ENCODE measurements at places on chromosomes 7 and 10.

DNA sequence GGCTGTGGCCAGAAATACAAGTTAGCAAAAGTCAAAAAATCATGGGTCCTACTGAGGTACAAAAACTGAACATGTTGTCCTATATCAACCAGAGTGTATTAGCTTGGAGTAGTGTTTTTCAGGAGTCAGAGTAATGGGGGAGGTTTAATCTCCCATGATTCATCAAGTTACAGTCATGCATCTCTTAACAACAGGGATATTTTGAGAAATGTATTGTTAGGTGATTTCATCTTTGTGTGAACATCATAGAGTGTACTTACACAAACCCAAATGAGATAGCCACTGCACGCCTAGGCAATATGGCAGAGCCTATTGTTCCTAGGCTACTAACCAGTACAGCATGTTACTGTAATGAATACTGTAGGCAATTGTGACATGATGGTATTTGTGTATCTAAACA, 14.9 kb upstream of the TES start:
- DNase-seq = no peak

DNA sequence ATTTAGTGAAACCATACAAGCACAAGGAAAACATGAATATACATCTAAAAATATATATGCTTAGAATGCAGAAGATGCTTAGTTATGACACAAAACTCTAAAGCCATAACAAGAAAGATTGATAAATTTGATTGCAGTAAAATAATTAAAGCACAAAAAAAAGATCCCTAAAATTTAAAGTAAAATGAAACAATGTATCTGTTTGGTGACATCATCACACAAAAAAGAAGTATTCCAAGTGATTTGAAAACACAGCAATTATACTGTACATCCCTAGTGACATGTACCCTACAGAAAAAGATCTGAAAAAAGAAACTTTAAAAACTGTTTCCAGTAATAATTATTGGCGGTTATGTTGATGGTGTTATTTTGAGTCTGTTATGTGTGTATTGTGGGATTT, 37.7 kb downstream of the PHYHIPL start:
- no peak for DNase-seq

- peak; percentile 15 for DNase-seq
Observed at GRCh38 chr10:95755511-95756004, 405 bp upstream of the ENTPD1 start.

GRCh38 chr10:52742731-52743130, 29.9 kb downstream of the MBL2 start:
- no peak for DNase-seq

- DNase-seq = no peak
Observed at GRCh38 chr10:69437321-69438259, 13.7 kb upstream of the TSPAN15 start.

- no peak for DNase-seq
Observed at GRCh38 chr10:72616716-72617115, 9.2 kb downstream of the MICU1 start.

DNA sequence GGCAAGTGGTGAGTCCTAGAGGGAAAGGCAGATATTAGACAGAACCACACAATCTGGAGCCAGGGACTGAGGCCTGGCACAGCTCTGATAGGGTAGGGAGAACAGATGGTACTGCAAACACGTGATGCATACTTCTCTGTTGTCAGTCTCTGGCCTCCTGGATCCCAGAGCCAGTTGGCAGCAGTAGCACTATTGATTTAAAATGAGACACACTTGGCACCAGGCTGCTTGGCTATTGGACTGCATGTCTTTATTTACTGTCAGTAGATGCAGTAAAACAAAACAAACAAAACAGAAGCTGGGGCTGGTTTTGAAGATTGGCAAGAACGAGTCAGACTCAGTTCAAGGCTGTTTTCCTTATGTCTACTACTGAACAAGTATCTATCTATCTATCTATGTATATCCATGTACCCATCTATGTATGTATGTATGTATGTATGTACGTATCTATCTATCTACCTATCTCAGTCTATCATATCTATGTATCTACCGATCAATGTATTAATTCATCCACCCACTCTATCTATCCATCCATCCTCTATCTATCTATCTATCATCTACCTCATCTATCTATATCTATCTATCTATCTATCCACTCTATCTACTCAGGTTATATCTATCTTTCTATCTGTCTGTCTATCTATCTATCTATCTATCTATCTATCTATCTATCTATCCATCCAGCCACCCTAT, 23.4 kb upstream of the MGAM2 start:
- DNase-seq = no peak

DNA sequence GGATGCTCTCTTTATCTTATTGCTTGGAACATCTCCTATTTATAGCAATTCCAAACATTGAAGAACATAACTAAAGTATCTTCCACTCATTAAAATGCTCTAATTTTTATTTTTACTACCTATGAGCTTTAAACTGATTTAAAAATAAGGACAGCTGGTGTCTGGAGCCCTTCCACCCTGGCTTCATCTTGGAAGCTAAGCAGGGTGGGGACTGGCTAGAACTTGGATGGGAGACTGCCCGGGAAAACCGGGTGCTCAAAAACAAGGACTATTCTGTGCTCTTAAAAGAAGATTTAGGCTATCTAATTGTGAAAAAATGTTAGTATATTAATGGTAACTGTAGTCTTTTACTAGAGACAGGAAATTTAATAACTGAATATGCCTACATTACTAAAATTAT, 69.2 kb downstream of the ARMC3 start:
- peak; percentile 8 for DNase-seq

DNA sequence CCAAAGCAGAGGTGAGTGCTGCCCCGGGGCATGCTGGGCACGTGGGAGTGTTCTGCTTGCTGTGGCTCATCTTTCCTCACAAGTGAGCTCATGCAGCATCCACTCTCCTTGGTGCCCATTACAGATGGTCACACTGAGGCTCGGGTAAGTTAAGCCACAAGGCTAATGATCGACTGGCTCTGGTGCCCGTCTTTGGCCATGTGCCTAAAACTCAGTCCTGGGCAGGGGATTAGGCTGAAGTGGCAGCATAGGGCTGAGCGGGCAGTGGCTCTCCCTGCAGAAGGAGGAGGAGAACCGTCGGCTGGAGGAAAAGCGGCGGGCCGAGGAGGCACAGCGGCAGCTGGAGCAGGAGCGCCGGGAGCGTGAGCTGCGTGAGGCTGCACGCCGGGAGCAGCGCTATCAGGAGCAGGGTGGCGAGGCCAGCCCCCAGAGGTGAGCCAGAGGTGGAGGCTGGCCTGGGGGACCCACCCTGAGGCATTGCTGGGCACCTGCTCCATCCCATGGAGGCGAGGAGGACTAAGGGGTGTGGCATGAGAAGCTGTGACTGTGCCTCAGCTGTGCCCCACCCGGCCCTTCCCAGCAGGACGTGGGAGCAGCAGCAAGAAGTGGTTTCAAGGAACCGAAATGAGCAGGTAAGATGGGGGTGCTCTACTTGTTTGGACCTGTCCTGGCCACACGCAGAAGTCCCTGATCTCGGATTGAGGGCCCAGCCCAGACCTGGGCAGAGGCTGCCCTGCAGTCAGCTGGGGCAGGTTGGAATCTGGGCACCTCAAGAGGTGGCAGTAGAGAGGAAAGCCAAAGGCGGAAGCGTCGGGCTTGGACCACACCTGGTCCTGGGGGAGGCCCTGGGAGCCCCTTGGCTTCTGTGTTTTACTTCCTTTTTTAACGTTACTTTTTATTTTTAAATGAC, 7.3 kb downstream of the PGAM2 start:
- DNase-seq = no peak

DNA sequence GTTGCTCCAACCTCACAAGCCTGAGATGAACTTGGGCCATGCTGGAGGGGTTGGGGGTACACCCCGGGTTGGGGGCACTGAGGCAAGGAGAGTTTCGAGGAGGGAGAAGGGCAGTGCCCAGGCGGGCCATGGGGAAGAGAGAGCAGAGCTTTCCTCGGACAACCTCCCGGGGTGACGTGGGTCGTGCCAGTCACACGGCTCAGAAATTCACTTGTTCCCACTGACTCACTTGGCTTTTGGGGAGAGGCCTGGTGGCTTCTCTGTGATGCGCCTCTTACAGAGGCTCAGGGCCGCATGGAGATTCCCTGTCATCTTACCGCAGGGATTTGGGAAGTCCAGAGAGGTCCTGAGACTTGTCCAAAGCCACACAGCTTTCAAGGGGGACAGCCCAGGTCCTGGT, 2.9 kb downstream of the LAT2 start:
- no peak for DNase-seq

DNA sequence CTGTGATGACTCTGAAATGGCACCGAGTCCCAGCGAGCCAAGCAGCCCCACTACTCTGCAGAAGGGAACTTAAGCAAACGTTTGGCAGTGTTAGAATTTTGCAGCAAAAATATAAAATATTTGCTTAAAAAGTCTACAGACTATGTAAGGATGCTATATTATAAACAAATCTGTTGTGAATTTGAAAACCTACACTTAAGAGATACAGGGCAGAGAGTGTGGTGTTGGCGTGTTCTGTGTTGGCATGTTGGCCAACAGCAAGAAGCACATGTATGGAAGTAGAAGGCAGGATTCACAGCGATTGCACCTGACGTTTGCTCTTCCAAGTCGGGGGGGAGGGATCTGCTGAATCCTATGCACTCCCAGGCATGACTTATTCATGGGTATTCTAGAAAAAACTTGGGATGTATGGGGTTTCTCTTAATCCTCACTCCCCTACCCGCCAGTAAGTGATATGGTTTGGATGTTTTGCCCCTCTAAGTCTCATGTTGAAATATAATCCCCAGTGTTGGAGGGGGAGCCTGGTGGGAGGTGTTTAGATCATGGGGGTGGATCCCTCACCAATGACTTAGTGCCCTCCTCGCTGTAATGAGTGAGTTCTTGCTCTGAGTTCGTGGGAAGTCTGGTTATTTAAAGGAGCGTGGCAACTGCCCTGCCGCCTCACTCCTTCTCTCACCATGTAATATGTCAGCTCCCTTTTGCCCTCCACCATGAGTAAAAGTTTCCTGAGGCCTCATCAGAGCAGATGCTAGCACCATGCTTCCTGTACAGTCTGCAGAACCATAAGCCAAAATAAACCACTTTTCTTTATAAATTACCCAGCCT, 62.1 kb downstream of the PKD1L1 start:
- DNase-seq = no peak

- DNase-seq = no peak
Observed at GRCh38 chr7:77288676-77289320, 89.2 kb upstream of the FGL2 start.

GRCh38 chr10:114245121-114245791, 6.2 kb downstream of the VWA2 start:
- no peak for DNase-seq

GRCh38 chr7:2632733-2633537, 1.1 kb downstream of the TTYH3 start:
- DNase-seq = peak; percentile 83

DNA sequence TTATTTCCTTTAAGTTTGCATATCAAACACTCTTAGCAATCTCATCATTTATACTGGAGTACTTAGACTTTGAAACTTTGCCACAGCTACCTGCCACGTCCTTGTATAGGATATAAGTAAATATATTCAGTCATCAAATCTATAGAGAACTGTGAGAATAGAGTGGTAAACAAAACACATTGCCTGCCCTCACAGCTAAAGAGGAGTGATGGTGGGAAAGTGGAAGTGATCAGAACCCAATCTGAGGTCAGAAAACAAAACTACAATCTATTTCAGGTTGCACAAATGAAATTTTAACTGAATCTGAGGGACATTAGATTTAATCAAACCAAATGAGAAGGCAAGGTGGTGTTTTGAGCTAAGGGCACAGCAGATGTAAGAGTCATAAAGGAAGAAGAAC, 74.8 kb downstream of the ZEB1 start:
- DNase-seq = no peak

DNA sequence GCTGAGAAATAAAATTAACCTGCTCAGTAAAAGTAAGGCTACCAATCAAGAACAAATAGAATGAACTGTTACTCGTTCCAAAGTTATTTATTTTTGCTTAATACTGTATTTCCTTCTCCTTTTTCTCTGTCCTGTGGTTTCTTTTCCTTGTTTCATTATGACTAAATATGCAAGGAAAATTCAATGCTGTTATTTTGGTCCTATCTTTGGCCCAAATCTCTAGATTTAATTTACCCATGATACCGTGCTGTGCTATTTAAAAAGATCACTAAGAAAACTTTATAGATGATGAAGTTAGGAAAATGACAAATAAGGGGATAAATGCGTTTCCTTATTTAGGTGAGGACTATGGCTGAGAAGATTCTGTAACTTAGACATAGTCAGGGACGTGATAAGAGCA, 45.3 kb upstream of the FAM133B start:
- DNase-seq = no peak

DNA sequence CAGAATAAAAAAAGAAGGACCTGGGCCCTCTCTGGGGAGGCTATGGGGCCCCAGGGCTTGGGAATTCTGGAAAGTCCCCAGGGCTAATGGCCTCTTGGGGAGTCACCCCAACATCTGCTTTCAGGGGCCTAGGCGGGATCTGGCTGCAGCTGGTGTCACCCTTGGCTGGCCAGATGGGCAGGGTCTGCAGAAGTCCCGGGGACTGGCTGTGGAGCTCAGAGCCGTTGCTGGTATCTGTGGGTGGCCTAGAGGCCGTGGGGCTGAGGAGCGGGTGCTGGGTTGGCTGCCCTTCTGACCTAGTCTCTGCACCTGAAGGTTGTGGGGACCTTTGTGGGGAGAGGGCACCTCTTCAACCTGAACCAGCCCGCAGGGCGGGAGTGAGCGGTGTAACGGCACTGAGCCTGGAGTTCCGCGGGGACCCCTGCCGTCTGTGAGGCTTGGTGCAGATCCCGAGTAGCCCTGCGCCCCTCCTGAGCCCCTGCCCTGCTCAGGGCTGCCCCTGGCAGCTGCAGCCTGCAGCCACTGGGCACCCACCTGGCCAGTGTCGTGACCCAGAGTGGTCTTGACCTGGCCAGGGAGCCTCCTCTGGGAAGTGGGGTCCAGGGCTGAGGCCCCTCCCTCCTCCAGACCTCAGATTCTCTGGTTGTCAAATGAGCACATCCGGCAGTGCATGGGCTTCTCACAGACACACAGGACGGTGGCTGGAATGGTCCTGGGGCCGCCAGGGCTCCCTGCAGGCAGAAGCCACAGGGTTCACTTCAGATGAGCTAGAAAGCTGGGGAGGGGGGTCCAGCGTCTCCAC, 51.5 kb downstream of the UNCX start:
- no peak for DNase-seq

DNA sequence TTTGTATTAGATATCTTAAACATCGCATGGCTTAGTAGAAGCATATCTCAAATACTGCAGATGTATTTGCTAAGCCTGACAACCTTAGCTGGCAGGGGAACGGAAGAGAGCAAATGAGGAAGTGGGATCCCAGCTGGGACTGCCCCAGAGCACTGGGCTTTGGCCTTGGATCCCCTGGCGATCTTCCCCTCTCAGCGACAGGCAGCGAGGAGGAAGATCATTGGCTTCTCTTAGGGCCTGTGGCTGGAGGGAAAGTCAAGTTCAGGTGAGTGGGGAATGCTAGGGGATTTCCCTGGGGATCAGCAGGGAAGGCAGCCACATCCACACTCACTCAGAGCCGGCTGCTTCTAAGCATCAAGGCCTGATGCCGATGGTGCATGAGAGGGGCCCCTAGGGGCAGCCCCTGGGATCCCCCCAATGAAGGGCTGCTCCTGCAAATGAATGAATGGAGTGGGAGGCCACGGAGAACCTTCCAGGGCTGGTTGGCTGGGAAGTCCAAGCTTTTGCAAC, 42.0 kb downstream of the LYZL2 start:
- no peak for DNase-seq

Data from adipocyte (in vitro differentiated cells).